H1 (cell line): ENCODE measurements at places on chromosomes 13 and 19.

GRCh38 chr19:36638862-36639510 lies 27.7 kb downstream of the ZNF461 start:
- no peak overlapping the region for H3K27ac ChIP-seq
- H3K4me1 ChIP-seq: no peaks in the 10 kb centered on the region

DNA sequence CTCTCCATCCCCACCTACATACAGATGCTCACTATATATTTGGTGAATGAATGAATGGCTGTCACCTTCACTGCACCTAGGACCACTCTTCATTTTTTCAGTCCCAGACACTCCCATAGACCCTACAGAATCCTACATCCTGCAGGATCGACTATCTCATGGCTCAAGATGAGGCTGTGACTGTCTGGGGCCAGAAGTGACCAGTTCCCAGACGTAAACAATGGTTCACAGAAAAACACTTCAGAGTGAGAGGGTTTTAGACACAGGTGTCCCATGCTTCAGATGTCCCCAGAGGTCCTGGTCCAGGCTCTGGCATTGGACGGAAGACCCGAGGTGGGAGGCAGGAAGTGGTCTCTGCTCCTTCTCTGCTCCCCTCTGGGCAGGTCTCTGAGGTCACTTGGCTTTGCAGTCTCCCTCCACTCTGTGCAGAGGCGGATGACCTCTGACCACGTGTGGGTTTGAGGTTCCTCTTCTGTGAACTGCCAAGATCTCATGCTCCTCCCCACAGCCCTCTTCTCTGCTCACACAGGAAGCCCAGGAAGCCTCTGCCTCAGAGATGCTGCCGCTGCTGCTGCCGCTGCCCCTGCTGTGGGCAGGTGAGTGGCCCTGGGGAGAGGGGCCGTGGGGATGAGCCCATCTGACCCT lies 24.9 kb downstream of the SIGLEC7 start:
- DNase-seq: no peak
- H3K4me3 ChIP-seq: no peak overlapping the region
- no peaks in the 10 kb centered on the region for H3K36me3 ChIP-seq
- H3K4me1 ChIP-seq: no peaks in the 10 kb centered on the region
- no peaks in the 10 kb centered on the region; the same call in 1 of the 2 replicates for H3K27me3 ChIP-seq

- no peak overlapping the region for H3K27ac ChIP-seq
- H3K27me3 ChIP-seq: no peaks in the 10 kb centered on the region
- DNase-seq: no peak
- H3K4me3 ChIP-seq: no peak overlapping the region
- no peaks in the 10 kb centered on the region for H3K4me1 ChIP-seq
These were observed 775.3 kb downstream of the UQCRFS1 start for GRCh38 chr19:28437390-28438346.

DNA sequence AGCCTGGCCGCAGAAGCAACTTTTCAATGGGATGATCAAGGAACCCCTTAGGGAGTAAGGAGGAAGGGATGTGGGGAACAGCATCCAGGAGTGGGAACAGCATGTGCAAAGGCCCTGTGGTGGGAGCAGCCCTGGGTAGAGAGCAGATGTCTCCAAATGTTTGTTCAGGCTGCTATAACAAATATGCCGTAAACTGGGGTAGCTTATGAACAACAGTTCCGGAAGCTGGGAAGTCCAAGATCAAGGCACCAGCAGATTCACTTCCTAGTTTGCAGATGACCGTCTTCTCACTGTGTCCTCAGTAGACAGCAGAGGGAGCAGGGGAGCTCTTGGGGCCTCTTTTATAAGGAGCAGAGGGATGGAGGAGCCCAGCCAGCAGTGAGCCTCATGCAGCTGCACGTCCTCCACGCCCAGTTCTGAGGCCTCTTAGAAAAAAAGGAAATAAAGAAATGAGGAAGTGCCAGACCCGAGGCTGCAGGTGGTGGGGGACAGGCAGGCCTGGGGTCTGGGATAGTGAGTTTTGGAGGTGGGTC lies 4.2 kb upstream of the LRRC25 start:
- no peak for DNase-seq
- no peaks in the 10 kb centered on the region for H3K36me3 ChIP-seq
- no peak overlapping the region for H3K4me3 ChIP-seq
- peaks cover 4% of the 10 kb centered on the region for H3K4me1 ChIP-seq
- H3K27ac ChIP-seq: no peak overlapping the region

GRCh38 chr19:47381653-47382279 lies 32.7 kb downstream of the DHX34 start:
- H3K4me1 ChIP-seq: no peaks in the 10 kb centered on the region
- H3K27ac ChIP-seq: no peak overlapping the region
- no peaks in the 10 kb centered on the region for H3K27me3 ChIP-seq

- H3K36me3 ChIP-seq: no peaks in the 10 kb centered on the region
- H3K27me3 ChIP-seq: peaks cover 26% of the 10 kb centered on the region
- no peak within 1 kb of the TSS for H3K27ac ChIP-seq
- no peaks in the 10 kb centered on the region; the same call in none of the 2 replicates for H3K4me1 ChIP-seq
- DNase-seq: peak; percentile 96
These were observed at the start of gene CILP2 for GRCh38 chr19:19538061-19538784. TSS of gene CILP2 (plus strand) at chr19:19538265. CDS start at chr19:19538350, 85 bp downstream.

- H3K36me3 ChIP-seq: no peaks in the 10 kb centered on the region
- DNase-seq: no peak
- H3K27ac ChIP-seq: no peak overlapping the region
- peaks cover 2% of the 10 kb centered on the region; the same call in 1 of the 2 replicates for H3K27me3 ChIP-seq
- H3K4me1 ChIP-seq: no peaks in the 10 kb centered on the region
These were observed 96.3 kb upstream of the GPR183 start for GRCh38 chr13:99403458-99403971.

DNA sequence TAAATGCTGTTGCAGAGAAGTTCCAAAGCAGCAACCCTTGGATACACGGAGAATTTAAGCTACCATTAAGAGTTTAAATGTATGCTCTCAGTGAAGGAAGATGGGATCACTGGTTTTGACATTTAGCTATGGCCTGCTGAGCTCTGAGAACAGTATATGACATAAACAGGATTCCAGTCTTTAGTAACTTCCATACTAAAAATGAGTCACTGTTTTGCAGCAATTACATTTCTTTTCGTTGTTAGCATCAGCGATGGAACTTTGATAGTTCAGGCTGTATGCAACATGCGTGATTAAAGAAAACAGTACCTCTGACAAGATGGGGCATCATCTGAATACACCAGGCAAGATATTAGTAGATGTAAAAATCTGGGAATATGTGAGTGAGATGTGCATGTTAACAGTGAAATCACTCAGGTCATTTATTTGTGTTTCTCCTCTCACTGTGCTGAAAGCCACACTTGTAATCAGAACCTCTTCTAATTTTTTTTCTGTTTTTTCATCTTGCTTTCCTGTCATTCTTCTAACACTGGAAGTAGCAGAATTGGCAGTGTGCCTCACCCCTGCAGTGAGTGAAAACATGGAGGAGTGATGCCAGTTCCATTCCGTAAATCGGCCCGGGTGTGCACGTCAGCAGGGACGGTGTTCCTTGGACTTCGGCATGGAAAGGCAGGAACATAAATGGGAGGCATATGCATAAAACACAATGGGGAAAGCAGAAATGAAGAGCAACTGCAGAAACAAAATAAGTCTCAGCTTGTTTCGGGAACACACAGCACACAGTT lies 361.5 kb downstream of the OXGR1 start:
- H3K4me1 ChIP-seq: no peaks in the 10 kb centered on the region
- H3K27me3 ChIP-seq: no peaks in the 10 kb centered on the region
- DNase-seq: no peak

- no peak overlapping the region for H3K4me3 ChIP-seq
- no peak for DNase-seq
- H3K36me3 ChIP-seq: no peaks in the 10 kb centered on the region
- no peaks in the 10 kb centered on the region for H3K27me3 ChIP-seq
These were observed 87.6 kb upstream of the STK24 start for GRCh38 chr13:98664510-98664909.

GRCh38 chr13:26697069-26697955 lies 63.3 kb downstream of the GPR12 start:
- DNase-seq: no peak
- H3K27me3 ChIP-seq: no peaks in the 10 kb centered on the region
- H3K4me3 ChIP-seq: no peak overlapping the region
- no peak overlapping the region for H3K27ac ChIP-seq
- H3K4me1 ChIP-seq: 0 out of 2 replicates have a peak, but pooled peaks cover 3% of the 10 kb centered on the region

GRCh38 chr13:50421473-50422130 lies 406.4 kb downstream of the KCNRG start:
- no peak overlapping the region for H3K4me3 ChIP-seq
- no peak overlapping the region for H3K27ac ChIP-seq
- H3K27me3 ChIP-seq: no peaks in the 10 kb centered on the region
- H3K36me3 ChIP-seq: no peaks in the 10 kb centered on the region
- no peaks in the 10 kb centered on the region for H3K4me1 ChIP-seq

DNA sequence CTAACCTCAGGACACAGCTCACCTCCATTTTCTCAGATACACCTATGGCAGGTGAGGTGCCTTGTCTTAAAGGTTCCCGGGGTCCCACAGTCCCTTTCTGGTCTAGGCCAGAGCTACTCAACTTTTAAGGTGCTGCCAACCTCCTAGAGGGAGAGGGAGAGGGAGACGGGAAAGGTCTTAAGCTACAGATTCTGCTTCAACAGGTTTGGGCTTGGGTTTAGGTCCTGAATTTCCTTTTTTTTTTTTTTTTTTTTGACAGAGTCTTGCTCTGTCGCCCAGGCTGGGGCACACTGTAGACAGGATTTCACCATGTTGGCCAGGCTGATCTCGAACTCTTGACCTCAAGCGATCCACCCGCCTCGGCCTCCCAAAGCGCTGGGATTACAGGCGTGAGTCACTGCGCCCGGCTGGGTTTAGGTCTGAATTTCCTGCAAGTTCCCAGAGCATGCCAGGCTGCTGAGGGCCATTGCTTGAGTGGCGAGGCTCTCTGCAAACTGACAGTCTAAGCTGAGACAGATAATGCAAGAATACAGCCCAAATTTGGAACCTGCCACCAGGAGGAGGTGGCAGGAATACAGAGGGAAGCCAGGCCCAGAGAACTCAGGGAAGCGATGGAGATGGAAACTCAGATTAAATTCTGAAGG lies 7.8 kb upstream of the SYCN start:
- H3K27ac ChIP-seq: no peak overlapping the region
- H3K4me1 ChIP-seq: 0 out of 2 replicates have a peak, but pooled peaks cover 3% of the 10 kb centered on the region
- no peaks in the 10 kb centered on the region for H3K36me3 ChIP-seq
- H3K4me3 ChIP-seq: no peak overlapping the region
- no peaks in the 10 kb centered on the region; the same call in 1 of the 2 replicates for H3K27me3 ChIP-seq

DNA sequence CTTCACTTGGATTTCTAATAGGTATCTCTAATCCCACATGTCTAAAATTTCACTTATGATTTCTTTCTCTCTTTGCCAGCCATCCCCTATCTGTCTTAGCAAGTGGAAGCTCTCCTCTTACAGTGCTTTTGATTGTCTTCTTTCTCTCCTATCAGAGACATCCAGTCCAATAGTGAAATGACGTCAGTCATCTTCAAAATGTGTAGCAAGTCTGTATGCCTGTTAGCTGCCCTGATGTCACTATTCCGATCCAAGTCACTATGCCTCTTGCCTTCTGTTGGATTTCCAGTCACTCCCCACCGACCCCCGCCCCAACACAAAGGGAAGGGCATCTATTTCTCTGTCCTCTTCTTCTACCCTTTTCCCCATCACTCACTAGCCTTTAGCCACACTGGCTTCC lies 96.4 kb downstream of the WASF3 start:
- no peak overlapping the region for H3K4me3 ChIP-seq
- no peak for DNase-seq
- H3K27me3 ChIP-seq: no peaks in the 10 kb centered on the region
- H3K4me1 ChIP-seq: no peaks in the 10 kb centered on the region
